Tongue (tissue), 3 donors: ENCODE measurements at places on chromosomes 3 and 15. TPM values are rescaled to one million over a fixed set of nuclear protein-coding genes. Genes with fewer than 3 reads are reported as not detected.

- DNase-seq = no peak
Measured at GRCh38 chr3:141072950-141073349, 21.8 kb downstream of the SPSB4 start.

The ANKDD1A gene
- total RNA-seq = 14.4 TPM

GRCh38 chr3:156983559-156983958 lies 157.4 kb downstream of the LEKR1 start:
- DNase-seq = no peak

GRCh38 chr15:77644543-77645247 lies 12.0 kb upstream of the LINGO1 start:
- no peak for DNase-seq

DNA sequence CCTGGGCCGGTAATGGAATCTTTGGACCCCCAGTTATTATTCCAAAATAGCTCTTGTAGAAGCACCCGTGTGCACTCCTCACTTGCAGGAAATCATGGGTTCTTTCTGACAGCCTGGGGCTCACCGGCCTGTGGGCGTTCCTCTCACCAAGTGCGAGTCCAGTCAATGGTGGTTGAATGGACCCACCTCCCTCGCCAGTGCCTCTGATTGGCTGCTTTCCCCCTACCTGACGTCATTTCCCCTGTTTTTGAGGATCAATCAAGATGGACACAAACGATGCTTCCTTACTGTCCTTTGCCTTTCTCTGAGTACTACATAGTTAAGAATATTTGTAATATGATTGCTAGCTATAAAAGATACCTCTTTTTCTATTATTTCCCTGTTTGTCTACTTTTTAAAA lies 18.1 kb downstream of the MOBP start:
- no peak for DNase-seq

The CCDC71 gene
- 16.8 TPM for total RNA-seq

DNA sequence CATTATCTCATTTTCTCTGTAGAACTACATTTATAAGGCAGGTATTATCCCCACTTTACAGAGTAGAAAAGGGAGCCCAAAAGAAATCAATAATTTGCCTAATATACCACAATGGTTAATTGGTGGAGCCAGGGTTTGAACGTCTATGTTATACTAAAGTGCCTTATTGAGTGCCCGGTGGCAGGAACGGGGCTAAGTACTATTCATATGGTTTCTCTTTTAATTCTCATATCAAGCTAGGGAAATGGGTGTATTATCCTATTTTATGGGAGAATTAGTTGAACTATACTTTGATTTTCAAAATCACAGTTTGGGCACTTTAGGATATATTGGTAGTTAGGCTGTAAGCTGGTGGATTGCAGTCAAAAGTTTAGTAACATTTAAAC lies 1.5 kb downstream of the CEP97 start:
- no peak for DNase-seq

The FBXL22 gene
- 21.7 TPM for total RNA-seq

DNA sequence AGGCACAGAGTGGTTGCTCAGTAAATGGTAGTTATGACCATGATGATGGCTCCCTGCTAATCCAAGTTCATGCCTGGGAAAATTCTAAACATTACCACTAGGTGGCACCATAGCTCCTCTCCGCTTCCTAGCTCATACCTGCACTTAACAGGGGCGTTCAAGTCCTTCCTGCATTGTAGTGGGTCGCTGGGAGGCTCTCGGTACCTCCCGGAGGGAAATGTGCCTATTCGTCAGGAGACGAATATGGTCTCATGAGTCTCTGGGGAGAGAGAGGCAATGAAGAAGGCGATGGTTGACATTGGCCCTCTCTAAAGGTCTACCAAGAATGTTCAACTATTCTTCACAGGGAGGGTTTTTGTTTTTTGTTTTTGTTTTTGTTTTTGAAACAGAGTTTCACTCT lies 10.9 kb downstream of the MESP1 start:
- peak; percentile 86 for DNase-seq

The LRRC31 gene
- not detected for total RNA-seq

The TRH gene
- total RNA-seq = 0.62 TPM

GRCh38 chr3:175118382-175118941 lies 259.3 kb downstream of the NAALADL2 start:
- no peak for DNase-seq

DNA sequence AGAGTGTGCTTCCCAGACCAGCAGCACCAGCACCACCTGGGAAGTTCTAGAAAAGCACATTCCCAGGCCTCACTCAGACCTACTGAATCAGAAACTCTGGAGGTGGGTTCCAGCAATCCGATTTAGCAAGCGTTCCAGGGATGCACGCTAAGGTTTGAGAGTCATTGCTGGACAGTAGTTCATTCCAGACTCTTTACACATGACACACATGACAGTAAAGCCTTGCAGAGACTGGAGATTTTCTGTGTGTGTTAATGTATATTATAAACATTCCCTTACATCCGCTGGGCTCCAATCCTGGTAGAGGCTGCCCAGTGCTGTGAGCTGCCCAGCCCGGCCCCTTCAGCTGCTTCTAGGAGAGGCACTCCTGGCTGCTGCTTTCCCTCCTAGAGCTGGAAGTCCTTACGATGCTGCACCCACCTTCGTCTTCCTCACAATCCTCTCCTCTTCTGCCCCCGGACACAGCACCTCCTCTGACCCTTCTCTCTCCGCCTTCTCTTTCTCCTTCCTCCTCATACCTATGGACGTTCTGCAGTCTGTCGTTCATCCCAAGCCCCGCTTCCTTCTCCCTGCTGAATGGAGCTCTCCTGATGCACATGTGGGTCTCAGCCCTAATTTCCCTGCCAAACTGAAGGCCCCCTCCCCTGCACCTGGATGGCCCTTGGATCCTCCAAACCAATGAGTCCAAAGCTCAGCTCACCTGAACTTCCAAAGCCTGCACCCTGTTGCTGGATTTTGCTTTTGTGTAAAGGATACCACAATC lies 44.4 kb downstream of the ITGA11 start:
- no peak for DNase-seq

GRCh38 chr3:19030522-19030839 lies 117.8 kb upstream of the KCNH8 start:
- peak; percentile 4 for DNase-seq

GRCh38 chr3:61980041-61980440 lies 393.3 kb downstream of the FEZF2 start:
- peak; percentile 70 for DNase-seq

- no peak for DNase-seq
Measured at GRCh38 chr3:46613313-46614005, 1.1 kb downstream of the FAM240A start.

The VGLL3 gene
- total RNA-seq = 30.6 TPM

The EPHB3 gene
- total RNA-seq = 33.7 TPM
